ENCODE measurements at places on chromosomes 7 and 10.

GRCh38 chr10:69223028-69223342 is 2.9 kb downstream of the HKDC1 start:
- DNase-seq, result no peak

DNA sequence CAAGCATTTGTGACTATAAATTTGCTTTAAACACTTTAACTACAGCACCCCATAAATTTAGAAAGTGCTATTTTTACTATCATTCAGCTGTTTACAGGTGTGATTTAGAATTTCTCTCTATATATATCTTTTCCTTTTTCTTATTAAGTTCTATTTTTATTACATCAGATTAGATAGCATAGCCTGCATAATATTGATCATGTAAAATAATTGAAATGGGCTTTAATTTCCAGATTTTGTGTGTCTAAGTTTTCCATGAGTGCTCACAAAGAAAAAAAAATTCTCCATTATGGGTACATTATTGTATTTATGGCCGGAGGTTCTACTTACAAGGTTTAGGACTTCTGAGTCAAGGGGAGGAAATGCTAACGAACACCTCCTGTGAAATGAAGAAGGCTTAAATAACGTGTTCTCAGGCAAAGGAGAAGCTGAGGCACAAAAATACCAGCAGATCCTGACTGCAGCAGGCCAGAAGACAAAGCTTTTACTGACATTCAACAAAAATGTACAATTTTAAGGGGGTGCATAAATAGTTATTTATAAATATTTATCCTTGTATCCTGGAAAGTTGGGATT is 114.2 kb downstream of the RNF133 start:
- DNase-seq, result no peak

DNA sequence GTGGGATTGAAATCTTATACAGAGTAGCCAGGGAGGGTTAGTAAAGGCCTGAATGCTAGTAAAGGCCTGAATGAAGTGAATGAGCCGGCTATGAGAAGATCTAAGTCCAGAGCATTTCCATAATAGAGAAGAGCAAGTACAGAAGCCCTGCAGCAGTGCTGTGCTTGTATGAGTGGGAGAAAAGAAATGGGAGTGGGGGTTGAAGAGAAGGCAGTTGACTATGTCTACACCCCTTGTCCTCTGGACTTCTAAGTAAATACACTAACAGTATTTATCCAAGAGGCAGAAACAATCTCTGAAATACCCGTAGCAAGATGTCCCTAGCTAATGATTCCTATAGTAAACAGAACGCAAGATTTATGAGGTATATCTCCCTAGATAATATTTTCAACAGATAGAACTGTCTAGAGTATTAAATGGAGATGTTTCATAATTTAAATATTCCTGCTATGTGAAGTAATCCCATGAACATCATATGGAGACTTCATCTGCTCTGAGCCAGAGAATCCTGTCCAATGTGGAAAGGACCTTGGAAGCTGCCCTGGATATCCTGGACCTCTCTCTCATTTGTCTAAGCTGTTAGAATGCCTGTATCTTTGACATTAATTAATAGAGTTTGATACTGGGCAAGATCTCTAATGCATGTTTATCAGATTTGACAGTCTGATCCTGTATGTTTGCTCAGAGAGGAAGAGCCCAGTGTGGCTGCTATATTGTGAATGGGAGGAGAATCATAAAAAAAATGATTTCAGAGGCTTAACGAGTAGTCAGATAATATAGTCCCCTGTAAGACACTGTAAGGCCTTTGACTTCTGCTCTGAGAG is 171.6 kb downstream of the LRRN3 start:
- no peak for DNase-seq

GRCh38 chr7:90594751-90595317 is 1.3 kb upstream of the CDK14 start:
- no peak for DNase-seq

DNA sequence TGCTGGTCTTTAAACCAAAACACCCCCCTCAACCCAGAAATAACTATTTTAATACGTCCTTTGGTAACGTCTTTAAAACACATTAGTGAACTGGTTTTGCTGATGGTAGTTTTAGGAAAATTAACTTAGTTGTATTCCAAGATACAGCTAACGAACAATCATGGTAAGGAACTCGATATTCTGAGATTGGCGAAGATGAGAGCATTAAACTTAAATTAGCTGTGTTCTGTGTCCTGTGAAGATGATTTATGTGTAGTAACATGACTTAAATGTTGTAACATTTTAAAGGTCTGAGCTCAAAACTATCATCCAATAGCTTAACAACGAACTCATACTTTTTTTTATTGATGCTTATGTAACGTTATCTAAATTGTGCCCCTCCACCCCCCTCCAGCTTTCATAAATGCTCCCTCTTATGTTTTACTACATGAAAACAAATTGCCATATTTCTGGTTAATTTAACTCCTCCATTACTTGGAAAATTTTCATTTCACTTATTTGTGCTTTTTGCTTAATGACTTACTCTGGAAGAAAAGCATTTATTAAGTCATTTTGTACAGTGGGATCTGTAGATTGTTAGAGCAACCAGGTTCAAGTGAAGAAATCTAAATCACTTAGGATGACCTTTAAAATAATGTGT is 1.7 kb downstream of the SDK1 start:
- no peak for DNase-seq

DNA sequence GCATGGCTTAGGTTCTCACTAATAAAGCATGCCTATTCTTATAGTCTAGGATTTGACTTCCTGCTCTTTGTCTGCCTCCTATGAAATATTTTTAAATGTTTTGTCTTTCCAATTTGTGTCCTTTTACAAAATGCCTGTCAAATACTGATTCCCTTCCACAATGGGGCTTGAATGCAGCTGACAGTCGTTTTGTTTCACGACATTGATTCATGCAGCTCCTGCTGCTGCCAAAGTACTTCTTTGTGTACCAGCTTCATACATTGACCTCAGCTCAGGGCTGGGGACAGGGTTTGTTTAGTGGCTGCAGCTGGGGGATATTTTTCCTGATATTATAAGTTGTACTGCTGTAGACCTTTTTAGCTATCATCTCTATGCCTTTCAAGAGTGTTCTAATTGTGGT is 371.9 kb upstream of the CHRM2 start:
- DNase-seq, result no peak

DNA sequence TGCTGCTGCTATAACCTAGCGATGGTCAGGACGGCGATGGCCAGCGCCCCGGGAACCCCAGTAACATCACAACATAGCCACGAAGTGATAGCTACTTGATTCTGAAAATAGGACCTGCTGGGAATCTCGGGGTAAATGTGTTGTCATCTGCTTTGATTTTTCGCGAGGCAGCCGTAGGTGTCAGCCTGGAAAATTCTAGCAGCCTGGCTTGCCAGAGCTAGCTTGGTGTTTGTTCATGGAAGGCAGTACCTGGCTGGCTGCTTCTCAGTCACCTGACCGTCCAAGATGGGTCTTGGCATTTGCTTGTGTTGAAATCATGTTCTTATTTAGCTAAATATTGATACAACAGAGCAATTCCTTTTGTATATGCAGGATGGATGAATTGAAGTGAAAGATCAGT is 82.4 kb upstream of the BTBD16 start:
- DNase-seq, result no peak

- no peak for DNase-seq
These were observed 4.5 kb upstream of the HKDC1 start for GRCh38 chr10:69215405-69216171.

GRCh38 chr7:128104108-128104742 is 73.0 kb upstream of the LRRC4 start:
- no peak for DNase-seq

GRCh38 chr10:18483516-18484186 is 167.7 kb downstream of the NSUN6 start:
- no peak for DNase-seq

GRCh38 chr7:158949359-158949758 is 93.0 kb downstream of the DYNC2I1 start:
- DNase-seq, result no peak

Measured in T47D (cell line).